B cell (primary cell): ENCODE measurements at places on chromosomes 12 and 14.
A peak's percentile ranks its signal among the peaks of the same experiment; 100 is the strongest.

GRCh38 chr12:47878293-47878917 lies 26.4 kb downstream of the VDR start:
- no peak for DNase-seq

GRCh38 chr12:6358881-6359280 lies 16.5 kb downstream of the SCNN1A start:
- DNase-seq, result no peak

GRCh38 chr14:105745433-105746123 lies 219.2 kb downstream of the TMEM121 start:
- DNase-seq, result no peak

- peak; percentile 4 for DNase-seq
Measured at GRCh38 chr14:58397156-58397555, 1.4 kb downstream of the TOMM20L start.

- DNase-seq, result no peak
Measured at GRCh38 chr14:24337144-24337823, 2.4 kb upstream of the ADCY4 start.

DNA sequence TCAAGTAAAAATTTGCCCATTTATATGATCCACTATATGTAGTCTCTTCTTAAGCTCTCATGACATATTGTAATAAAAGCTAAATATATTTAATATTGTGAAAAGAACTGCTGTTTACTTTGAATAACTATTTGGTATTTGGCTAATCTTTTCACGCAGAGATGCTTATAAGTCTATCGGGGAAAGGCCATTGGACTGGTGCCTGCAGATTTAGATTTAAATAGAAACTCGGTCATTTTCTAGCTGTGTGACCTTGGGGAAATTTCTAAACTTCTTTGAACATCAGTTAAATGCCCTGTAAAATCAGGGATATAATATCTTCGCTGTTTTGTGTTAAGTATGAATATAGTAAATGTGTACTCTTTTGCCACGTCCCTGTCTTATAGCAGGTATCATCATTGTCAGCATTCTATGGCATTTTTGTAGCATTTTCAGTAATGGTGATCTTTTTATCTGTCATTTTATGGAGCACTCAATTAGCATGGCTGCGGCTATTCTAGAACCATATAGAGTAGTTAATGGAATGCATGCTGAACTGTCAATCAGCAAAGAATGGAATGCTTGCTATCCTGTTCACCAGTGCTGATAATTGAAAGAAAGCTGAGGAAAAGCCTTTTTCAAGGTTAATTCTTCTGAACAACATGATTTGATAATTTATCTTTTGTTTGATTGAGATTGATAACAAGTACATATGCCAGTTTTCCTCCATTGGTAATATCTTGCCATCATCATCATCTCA lies 181.2 kb downstream of the TMTC2 start:
- no peak for DNase-seq

- peak; percentile 77 for DNase-seq
Measured at GRCh38 chr14:91177073-91178034, 63.5 kb downstream of the DGLUCY start.

GRCh38 chr14:88095791-88096190 lies 90.9 kb downstream of the GPR65 start:
- DNase-seq, result no peak

DNA sequence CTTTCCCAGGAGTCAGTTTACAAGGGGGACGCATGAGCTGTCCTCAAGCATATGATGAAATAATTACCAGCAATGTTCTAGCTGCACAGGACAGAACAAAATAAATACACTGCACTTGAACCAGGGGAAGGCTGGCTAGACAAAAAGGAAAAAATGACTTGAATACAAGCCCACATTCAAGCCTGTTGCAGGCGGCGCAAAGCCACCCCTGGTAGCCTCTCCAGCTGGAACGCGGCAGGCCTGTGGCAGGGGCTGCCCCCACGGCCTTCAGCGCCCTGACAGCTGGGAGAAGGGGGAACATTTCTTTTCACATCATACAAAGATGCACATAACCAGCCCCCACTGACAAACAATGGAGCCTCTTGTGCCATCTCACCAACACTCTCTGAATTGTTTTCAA lies 57.1 kb downstream of the TRAFD1 start:
- DNase-seq, result no peak

DNA sequence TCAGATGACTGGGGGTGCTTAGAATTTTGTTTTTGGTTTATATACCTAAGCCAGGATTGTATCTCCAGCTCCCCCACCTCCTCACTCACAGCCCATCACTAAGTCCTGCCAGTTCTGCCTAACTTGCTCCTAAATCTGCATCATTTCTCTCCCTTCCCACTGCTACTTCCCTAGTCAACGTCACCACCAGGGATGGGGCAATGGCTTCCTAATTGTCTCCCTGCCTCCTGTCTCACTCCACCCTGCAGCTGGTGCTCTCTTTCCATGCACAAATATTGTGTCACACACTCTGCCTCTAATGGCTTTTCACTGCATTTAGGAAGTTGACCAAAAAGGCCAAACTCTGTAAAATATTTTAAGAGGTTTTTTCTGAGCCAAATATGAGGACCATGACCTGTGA lies 11.5 kb downstream of the OAS2 start:
- no peak for DNase-seq

GRCh38 chr12:53232646-53233461 lies 845 bp upstream of the RARG start:
- DNase-seq, result peak; percentile 54

DNA sequence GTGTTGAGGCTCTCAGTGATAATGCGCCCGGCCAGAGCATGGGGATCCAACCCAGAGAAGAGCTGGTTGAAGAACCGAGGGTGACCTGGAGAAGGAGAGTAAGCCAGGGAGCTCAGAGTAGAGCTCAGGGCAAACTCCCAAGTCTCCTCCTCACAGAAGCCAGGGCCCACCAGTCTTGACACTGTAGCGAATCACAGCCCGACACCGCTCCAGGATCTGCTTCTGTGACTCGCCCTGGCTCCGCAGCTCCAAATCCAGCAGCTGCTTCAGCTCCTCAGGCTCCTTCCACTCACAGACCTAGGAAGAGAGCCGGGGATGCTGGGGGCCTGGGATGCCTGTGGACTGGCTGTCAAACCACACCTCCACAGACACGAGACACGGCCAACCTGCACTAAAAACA lies 8.2 kb upstream of the ZNF740 start:
- DNase-seq, result no peak

- DNase-seq, result no peak
Measured at GRCh38 chr12:90801776-90802175, 153.2 kb downstream of the CCER1 start.

- no peak for DNase-seq
Measured at GRCh38 chr12:53591301-53592206, 34.6 kb downstream of the ATF7 start.

DNA sequence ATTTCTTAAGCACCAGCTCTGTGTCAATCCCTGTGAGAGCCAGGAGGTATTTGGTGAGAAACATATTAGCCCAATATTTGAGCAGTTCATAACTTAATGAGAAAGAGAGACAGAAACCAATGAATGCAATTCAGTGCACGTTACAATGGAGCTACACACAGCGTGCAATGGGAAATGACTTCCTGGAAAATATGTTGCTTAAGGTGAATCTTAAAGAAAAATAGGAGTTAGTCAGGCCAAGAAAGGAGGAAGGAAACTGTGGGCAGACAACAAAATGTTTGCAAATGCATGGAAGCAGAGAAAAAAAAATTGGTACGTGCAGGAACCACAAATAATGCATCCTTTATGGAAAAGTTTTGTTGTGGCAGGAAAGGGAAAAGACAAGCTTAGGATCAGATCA lies 481.7 kb downstream of the BCAT1 start:
- DNase-seq, result no peak

DNA sequence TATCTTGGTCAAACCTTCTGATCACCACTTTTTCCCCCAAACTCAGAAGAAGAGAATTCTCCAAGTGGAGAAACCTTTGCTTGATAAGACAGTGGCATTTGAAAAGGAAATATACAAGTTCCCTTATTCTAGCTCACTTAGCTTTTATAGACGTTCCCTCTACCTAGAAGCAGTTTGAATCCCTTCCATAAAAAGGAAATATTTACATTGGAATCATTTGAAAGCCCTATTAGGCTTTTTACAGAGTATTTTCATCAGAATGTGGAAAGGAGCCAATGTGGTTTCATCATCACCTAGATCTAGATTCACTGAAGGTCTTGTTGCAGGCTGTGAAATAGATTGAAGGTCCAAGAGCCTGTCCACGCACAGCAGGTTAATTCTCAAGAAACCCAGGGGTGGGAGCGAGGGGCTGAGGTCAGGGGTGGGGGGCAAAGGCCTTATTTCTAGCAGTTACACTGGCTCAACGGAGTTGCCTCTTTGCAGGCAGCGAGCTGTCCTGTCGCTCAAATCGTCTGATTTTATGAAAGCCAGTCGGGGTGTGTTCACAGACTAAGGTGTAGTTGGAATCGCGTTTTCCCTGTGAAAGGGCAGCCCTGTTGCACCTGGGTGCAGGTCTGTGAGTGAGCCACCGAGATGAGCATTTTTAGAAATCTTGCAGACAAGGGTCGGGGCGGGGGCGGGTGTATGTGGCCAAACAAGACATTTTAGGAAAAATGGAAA lies 45.6 kb downstream of the AACS start:
- no peak for DNase-seq

DNA sequence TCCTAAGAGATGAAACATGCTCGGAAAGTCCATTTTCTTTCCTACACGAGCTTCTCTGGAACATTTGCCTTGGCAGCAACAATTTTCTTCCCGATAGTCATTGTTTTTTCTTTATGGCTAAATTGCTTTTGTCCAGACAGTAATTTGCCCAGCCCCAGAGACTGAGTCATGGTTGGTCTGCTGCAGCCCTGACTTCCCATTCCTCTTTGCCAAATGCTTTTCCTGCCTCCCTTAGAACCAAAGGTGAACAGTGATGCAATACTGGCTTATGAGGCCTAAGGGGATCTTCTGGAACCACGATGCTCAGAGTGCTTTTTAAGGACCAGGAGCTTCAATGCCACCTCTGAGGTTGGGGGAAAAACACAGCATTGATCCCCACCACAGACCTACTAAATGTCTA lies 1599.6 kb upstream of the TMEM132C start:
- no peak for DNase-seq

DNA sequence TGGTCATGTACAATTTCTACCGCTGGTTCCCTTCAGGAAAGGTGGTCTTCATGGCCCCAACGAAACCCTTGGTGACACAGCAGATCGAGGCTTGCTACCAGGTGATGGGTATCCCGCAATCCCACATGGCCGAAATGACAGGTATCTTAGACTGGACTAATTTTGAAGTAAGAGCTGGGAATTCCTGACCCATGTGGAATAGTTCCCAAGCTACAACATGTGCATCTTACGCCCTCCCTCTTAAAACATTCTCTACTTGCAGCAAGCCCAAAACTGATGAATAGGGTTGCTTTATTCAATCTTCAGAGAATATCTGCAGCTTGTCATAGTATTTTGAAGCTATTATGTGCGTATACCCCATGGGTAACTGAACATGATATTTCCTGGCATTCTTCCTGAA lies 669 bp downstream of the FANCM start:
- DNase-seq, result no peak

DNA sequence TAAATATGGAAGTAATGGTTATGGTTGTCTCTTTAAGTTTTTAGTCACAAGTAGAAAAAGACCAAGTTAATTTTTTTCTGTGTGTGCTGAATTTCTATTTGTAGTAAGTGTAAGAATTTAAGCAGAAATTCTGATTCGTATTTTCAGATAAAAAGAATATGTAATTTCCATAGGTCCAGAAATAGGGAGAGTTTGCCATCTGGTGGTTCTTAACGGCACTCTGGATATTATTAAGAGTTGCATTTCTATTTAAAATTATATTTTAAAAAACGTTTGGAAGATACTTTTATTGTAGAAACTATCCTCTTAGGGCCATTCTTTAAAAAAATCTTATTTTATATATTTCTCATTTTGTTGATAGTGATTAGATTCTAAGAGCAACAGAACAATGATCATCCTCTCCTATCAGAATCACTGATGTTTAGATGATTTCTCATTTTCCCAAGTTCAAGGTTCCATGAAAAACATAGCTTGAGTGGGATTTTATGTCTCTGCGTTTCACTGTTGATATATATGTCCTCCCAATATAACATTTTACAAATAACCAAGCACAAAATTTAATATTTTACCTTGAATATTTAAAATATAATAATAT lies 88.3 kb downstream of the LRRK2 start:
- peak; percentile 51 for DNase-seq

DNA sequence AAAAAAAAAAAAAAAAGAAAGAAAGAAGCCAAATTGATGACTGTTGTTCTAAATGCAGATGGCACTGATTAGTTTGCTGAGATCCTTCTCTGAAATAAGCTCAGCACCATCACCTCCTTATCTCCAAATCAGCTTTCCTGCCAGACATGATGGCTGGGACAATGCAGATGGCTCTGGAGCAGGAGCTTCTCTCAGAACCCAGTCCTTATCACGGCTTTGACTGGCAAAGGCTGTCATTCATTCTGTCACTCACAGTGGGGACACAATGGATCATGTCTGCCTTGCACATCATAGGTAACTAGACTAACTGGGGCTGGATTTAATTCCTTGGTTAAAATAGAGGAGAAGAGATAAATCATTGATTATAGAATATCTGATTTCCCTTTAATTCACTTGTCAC lies 146.3 kb downstream of the PDZRN4 start:
- DNase-seq, result no peak

DNA sequence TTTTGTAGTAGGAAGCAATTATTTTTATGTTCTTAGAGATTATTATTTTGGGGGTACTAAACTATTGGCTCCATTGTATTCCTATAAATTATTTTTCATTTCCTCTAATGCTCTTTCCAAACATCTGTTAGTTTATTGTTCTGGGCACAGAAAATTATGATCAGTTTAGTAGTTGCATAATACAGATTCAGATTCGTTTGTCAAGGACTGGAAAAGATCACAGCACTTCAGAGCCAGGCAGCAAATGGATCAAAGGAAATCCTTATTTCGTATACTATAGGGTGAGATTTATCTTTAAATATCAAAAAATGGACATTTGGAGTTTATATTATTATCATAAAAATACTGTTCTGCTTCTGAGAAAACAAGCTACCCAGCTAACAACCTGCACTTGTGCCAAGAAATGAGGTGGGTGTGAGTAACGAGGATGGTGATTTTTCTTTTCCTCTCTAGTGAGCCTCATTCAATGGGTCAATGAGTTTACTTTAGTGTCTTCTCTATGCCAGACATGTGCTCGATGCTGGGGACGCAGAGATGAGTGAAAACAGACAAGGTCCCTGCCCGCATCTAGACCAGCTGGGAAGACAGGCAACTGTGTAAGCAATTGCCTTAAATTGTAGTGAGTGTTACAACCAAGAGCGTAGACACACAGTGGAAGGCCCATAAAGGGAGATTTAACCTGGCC lies 208.6 kb upstream of the PLXNC1 start:
- DNase-seq, result no peak

DNA sequence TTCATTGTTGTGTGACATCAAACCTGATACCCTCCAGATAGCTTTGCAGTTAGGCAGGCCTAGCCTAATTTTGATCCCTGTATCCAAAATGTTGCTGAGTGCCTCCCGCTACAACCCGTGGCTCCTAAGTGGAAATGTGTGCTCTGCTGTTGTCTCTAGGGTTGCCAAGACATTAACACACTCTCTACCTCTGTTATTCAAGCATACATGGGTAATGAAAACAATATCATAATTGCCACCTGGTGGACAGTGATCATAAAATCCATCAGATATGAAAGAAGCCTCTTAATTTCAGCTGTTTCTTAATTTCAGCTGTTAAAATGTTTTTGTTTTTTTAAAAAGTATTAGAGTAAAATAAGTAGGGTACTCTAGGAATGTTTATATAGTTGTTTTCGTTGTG lies 93.5 kb downstream of the PLEKHA5 start:
- DNase-seq, result no peak
